Hematopoietic multipotent progenitor cell treated with erythropoietin and hydrocortisone succinate and interleukin-3 and kit ligand, for 17 days (in vitro differentiated cells): ENCODE measurements at places on chromosomes 1 and 21.
A peak's percentile ranks its signal among the peaks of the same experiment; 100 is the strongest.

DNA sequence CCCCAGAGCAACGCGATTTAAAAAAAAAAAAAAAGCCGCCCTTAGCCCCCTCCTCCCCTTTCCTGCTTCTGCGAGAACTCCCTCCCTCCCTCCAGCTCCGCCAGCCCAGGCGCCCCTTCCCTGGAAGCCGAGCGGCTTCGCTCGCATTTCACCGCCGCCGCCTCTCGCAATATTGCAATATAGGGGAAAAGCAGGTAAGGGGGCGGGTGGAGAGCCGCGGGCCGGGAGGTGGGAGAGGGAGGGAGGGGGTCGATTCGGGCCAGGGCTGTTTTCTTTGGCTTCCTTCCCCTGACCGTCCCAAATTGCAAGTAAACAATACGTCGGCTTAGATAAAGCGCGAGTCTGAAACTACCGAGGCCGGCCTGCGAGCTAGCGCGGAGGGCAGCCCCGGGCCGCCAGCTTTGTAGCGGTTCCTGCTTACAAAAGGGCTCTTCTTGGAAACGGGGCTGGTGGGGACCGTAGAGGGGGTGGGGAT lies 408 bp downstream of the LMO4 start:
- DNase-seq = peak; percentile 22

- DNase-seq = no peak
Measured at GRCh38 chr1:76113446-76113845, 38.9 kb downstream of the ST6GALNAC3 start.

GRCh38 chr1:64884261-64885040 lies 81.9 kb downstream of the JAK1 start:
- no peak for DNase-seq

GRCh38 chr1:226038661-226039060 lies 23.9 kb upstream of the H3-3A start:
- no peak for DNase-seq

GRCh38 chr1:37498872-37499617 lies 15.5 kb downstream of the MEAF6 start:
- DNase-seq = peak; percentile 43

DNA sequence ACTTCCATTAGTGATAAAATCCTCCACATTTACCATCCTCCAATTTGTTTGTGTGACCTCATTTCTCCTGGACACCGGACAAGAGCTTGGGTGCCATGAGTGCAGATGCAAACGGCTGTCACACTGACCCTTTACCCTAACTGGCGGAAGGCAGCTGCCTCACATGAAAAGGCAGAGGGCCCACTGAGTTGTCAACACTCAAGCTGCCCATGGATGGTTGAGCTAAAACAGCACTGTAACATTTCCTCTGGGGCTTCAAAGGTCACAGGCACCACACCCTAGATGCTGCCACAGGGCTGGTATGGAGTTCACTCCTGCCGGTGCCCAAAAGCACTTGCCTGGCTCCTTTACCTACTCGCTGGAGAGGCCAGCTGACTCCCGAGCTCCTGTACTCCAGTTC lies 653.4 kb downstream of the KCNT2 start:
- no peak for DNase-seq
